ENCODE measurements at places on chromosomes 16 and 17. TPM values are rescaled to one million over a fixed set of nuclear protein-coding genes. Genes with fewer than 3 reads are reported as not detected.
A peak's percentile ranks its signal among the peaks of the same experiment; 100 is the strongest.

Gene KCNJ18
- total RNA-seq = not detected

Gene SLC38A8
- total RNA-seq = not detected

Gene HBM
- not detected for total RNA-seq

DNA sequence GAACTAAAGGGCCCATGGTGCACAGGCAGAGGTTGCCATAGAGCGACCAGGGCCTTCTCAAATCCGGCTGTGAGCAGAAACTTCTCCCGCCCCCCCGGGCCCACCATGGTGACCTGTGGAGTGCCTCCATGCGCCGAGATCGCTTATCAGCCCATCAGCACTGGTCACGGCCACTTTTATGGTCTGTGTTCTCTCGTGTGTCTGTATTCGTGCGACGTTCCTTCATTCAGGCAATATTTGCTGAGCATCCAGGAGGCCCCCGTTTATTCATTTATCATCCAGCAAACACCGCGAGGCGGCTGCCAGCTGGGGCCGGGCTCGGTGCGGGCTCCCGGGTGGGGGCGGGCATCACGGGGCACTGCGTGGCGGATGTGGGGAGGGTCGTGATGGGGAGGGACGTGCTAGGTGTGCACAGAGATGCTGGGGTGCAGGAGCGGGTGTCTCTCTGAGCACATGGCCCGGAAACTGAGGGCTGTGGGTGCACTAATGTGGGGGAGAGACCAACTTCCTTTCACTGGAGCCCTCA, 88.0 kb upstream of the CBX4 start:
- H3K27ac ChIP-seq = no peak overlapping the region
- no peaks in the 10 kb centered on the region for H3K4me1 ChIP-seq
- peaks cover 19% of the 10 kb centered on the region for H3K27me3 ChIP-seq
- no peak overlapping the region for H3K4me3 ChIP-seq
- H3K36me3 ChIP-seq = no peaks in the 10 kb centered on the region

- H3K36me3 ChIP-seq = peaks cover 24% of the 10 kb centered on the region
- H3K27ac ChIP-seq = no peak overlapping the region
- 0 out of 2 replicates have a peak, but pooled peaks cover 6% of the 10 kb centered on the region for H3K4me1 ChIP-seq
- no peak overlapping the region for H3K4me3 ChIP-seq
- H3K27me3 ChIP-seq = no peaks in the 10 kb centered on the region
Measured at GRCh38 chr17:15247891-15248529, 17.1 kb downstream of the PMP22 start.

GRCh38 chr16:84648595-84649510, 542 bp downstream of the KLHL36 start:
- H3K36me3 ChIP-seq = no peaks in the 10 kb centered on the region
- peak overlapping the region; percentile 13 for H3K27ac ChIP-seq
- DNase-seq = peak; percentile 40
- peak overlapping the region; percentile 74 for H3K4me3 ChIP-seq
- no peaks in the 10 kb centered on the region for H3K27me3 ChIP-seq
- H3K4me1 ChIP-seq = peaks cover 33% of the 10 kb centered on the region

DNA sequence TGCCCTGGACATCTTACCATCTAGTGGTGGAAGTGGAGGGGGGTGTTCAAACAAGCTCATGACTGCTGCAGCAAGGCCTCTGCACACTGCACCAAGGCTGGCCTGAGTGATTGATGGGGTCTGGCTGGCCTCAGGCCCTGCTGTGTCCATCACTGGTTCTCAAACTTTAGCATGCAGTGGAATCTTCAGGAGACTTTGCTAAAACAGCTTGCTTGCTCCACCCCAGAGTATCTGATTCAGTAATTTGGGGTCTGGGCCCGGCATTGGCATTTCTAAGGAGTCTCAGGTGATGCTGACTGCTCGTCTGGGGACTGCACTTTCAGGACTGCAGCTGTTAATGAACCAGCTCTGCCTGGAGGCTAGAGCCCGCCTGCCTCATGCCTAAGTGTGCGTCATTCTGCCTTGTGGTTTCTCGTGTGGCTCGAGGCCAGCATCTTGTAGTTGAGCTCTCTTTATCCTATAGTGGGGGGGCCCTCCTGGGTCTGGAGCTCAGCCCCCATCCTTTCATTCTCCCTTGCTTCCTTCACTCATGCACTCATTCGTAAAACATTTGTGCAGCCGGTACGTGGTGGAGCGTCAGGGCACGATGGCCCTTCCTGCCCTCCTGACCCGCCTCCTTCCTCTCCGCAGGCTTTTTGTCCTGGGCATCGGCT, 4.1 kb downstream of the MGAT5B start:
- H3K27ac ChIP-seq = no peak overlapping the region
- H3K4me1 ChIP-seq = peaks cover 28% of the 10 kb centered on the region
- peak; percentile 96 for DNase-seq
- H3K27me3 ChIP-seq = peaks cover 26% of the 10 kb centered on the region

DNA sequence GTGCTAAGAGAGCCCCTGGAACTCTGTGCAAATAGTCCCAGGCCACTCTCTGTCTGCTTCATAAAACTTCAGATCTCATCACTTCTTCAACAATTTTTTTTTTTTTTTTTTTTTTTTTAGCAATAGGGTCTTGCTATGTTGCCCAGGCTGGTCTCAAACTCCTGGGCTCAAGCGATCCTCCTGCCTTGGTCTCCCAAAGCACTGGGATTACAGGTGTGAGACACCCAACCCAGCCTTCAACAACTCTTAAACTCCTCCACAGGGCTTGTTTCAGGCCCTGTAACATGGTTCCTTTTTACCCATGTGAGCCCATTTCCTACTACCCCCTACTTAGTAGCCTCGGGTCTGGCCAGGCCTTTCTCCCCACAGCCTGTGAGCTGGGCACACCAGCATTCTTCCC, 39.3 kb upstream of the ICAM2 start:
- DNase-seq = no peak
- no peaks in the 10 kb centered on the region for H3K27me3 ChIP-seq
- H3K27ac ChIP-seq = no peak overlapping the region
- H3K4me1 ChIP-seq = no peaks in the 10 kb centered on the region

DNA sequence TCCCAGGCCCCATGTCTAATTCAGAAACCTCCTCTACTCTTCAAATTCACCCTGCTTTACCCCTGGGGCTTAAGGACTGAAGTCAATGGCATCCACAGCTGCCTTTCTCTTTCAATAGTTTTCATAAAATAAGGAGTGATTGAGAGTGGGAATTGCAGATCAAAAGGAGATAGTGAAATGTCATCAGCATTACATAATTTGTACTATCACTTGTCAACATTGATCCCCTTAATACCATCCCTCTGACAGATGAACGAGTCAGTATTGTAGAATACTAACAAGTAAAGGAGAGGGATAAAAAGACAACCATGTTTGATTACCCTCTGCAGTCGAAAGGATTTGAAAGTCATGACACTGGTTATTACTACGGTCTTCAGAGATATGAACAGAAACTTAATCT, 212.4 kb downstream of the TMEM114 start:
- H3K4me3 ChIP-seq = no peak overlapping the region
- no peaks in the 10 kb centered on the region for H3K4me1 ChIP-seq
- no peak for DNase-seq
- H3K27ac ChIP-seq = no peak overlapping the region
- H3K27me3 ChIP-seq = no peaks in the 10 kb centered on the region
